ENCODE measurements at places on chromosomes 7 and 10.

- peak; percentile 71 for DNase-seq
Observed at GRCh38 chr7:43583424-43584194, 701 bp downstream of the STK17A start.

GRCh38 chr10:70804421-70804808 lies 11.3 kb upstream of the SGPL1 start:
- no peak for DNase-seq

DNA sequence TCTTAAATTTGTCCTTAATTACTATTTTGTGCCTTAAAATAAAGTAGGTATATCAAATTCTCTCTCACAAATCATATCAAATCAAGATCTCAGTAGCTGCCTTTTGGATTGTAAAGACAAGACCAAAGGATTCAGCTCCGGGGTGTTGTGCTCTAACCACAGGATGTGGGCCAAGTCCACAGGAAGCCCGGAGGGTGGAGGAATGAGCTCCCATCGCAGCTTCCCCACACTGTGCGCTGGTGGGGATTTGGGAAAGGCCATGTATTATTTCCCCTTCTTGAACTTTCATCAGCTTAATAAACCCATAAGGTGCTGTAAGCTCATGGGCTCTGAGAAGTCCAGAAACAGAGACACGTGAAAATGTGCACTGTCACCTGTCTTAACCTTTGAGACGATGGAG lies 241.6 kb upstream of the TCERG1L start:
- DNase-seq = no peak

- no peak for DNase-seq
Observed at GRCh38 chr7:44489955-44490350, 505 bp downstream of the NUDCD3 start.

GRCh38 chr7:94012746-94013145 lies 8.6 kb upstream of the BET1 start:
- no peak for DNase-seq

- DNase-seq = no peak
Observed at GRCh38 chr10:90777621-90778020, 80.2 kb downstream of the HTR7 start.

- DNase-seq = no peak
Observed at GRCh38 chr10:24269476-24269875, 60.5 kb downstream of the KIAA1217 start.

GRCh38 chr7:1598286-1598685 lies 28.5 kb upstream of the PSMG3 start:
- DNase-seq = no peak

DNA sequence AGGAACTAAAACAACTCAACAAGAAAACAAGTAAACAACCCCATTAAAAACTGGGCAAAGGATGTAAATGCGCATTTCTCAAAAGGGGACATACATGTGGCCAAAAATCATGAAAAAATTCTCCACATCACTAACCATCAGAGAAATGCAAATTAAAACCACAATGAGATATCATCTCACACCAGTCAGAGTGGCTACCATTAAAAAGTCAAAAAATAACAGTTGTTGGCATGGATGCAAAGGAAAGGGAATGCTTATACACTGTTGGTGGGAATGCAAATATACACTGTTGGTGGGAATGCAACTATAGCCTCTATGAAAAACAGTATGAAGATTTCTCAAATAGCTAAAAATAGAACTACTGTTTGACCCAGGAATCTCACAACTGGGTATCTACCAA lies 60.0 kb upstream of the LANCL2 start:
- no peak for DNase-seq

DNA sequence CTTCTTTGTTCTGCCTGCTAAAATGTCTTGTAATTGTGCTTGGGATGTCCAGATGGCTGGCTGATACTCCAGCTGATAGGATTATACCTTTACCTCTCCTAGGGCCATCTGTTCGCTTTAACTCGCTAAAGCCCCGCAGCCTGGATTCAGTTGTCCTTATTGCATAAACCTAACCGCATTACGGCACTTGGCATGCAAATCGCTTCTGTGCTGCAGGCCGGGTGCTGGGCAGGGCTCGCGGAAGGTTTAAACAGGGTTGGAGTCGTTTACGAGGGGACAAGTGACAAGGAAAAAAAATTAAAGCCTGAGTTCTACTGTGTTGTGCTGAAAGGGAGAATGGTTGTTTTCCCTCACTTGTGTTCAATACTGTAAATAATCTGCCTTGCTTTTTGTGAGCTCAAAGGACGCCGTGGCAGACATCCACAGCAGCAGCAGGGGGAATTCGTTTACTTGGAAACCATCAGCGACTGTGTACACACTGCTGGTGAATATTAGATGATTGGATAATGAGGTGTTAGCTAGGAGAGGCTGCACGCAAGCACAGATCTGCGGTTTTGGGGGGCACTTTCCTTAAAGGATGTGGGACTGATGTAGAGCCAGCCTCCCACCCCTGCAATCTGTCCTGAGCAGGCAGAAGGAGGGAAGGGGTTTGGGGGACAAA lies 93.0 kb downstream of the EBF3 start:
- DNase-seq = peak; percentile 76

GRCh38 chr7:50632561-50633413 lies 67.6 kb upstream of the DDC start:
- DNase-seq = no peak

DNA sequence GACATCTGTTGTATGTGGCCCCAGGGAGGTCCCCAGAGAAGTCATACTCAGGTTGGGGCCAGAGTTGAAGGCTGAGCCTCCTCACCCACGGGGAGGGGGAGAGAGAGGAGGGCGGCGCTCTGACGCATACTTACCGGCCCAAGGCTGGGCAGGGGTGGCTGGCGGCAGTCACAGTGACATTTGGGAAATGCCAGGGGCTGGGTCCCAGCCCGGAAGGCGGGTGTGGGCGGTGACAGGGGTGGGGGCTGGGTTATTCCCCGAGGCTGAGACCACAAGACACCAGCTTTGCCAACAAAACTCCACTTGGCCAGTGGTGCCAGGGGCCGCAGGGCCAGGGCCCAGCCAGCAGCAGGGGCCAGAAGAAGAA lies 41.1 kb downstream of the RASGEF1A start:
- DNase-seq = peak; percentile 18

- no peak for DNase-seq
Observed at GRCh38 chr10:21520509-21520908, 5.0 kb downstream of the SKIDA1 start.

DNA sequence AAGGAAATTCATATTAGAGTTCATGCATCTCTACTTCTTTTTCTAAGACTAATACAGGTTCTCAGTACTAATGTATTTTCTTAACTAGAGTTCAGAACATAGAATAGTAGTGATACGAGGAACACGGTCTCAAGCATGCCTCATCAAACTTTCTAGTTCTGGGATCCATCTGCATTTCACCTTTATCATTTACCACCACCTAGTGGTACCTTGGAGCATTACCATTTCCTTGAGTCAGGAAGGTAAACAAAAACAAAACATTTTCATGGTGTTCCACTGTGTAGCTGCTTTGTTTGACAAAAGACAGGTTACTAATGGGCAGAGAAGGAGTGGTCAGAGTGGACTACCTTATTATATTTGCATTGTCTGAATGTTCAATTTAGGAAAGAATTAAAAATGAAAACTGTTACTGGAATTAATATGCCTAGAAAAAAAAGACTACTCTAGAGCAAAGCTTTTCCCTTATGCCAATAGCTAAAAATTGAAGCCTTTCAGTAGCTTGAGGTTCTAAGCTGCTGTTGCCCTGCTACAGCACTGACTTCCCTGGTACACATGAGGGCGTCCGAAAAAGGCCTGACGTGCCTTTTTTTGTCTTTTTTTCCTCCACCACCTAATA lies 44.5 kb downstream of the STARD3NL start:
- DNase-seq = no peak

- DNase-seq = no peak
Observed at GRCh38 chr10:124656541-124656940, 87.6 kb downstream of the FAM53B start.

DNA sequence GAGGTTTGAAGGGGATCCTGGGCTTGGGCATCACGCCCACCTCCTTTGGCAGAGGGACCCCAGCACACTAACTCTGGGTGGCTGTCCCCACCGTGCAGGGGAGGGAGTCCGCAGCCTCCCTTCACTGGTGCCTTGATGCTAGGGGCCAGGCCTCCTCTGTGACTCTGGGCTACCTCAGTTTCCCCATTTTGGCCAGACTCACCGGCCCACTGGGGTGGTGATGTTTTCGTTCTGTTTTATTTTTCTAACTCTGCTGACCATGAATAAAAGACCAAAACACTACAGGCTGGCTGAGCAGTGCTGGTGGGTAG lies 503 bp upstream of the TRIP6 start:
- no peak for DNase-seq

GRCh38 chr10:20396701-20397100 lies 500.4 kb downstream of the NEBL start:
- no peak for DNase-seq

DNA sequence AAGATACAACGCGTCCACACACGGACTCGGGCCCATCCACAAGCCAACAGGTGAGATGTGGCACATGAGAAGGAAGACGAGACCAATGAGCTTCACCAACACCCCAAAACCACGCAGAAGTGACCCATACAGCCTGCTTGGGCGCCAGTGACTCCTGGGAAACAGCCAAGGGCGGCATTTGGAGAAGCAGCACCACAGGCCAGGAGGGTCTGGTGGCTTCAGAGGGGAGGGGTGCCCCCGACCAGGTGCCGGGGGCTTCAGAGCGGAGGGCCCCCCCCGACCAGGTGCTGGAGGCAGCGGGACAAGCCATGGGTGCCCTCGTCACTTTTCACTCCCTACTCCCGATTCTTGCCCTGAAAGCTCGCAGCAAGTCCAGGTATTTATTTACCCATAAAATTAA lies 140.1 kb downstream of the DIP2C start:
- no peak for DNase-seq

- DNase-seq = no peak
Observed at GRCh38 chr10:43965033-43965917, 316.6 kb upstream of the ZNF32 start.

DNA sequence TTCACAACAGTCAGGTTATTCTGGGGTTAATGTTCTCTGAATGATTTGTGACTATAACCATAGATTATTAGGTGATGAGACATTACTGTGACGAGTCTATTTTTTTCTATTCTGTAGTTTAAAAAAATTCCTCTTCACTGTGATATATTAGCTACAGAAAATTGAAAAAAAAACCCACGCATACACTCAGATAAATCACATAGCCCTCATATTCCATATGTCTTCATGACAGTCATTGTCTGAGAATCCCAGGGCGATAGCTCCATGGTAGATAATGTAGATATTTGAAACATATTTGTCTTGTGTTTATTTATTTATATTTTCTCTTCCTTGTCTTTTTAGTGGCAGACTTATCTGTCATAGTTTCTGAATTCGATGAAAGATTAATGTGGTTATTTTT lies 110.0 kb downstream of the CAMK1D start:
- DNase-seq = no peak

- no peak for DNase-seq
Observed at GRCh38 chr10:114915294-114915693, 22.7 kb upstream of the TRUB1 start.

- no peak for DNase-seq
Observed at GRCh38 chr10:120768227-120768626, 82.9 kb upstream of the WDR11 start.

- DNase-seq = no peak
Observed at GRCh38 chr7:36984041-36984521, 259.8 kb upstream of the AOAH start.

DNA sequence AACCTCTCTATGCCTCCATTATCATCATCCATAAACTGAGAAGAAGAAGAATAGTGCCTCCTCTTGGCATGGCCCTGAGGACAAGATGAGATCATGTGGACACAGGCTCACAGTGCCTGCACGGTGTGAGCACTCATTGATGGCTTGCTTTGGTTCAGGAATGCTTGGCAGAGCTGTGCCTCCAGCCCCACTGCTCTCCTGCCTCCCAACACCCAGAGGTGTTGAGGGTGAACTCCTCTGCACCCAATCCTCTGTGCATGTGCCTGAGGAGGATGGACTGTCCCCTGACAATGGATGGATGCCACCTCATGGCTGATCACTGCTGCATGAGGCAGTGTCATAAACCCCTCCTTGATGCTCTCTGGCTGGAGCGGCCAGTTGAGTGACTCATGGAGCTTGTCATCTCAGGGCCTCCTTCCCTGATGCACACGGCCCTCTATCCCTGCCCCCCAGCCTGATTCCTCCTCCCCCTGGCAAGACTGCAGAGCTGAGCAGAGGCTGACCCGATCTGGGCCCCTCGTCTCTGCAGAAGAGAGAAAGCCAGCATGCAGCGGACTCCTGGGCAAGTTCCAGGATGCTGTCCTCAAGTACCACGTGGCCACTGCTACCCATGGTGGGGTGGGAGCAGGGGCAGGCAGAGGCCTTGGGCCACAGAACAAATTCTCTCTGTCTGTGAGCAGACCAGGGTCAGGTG lies 136.3 kb downstream of the KCNMA1 start:
- DNase-seq = peak; percentile 84

- no peak for DNase-seq
Observed at GRCh38 chr10:28874210-28874609, 196.9 kb downstream of the BAMBI start.

DNA sequence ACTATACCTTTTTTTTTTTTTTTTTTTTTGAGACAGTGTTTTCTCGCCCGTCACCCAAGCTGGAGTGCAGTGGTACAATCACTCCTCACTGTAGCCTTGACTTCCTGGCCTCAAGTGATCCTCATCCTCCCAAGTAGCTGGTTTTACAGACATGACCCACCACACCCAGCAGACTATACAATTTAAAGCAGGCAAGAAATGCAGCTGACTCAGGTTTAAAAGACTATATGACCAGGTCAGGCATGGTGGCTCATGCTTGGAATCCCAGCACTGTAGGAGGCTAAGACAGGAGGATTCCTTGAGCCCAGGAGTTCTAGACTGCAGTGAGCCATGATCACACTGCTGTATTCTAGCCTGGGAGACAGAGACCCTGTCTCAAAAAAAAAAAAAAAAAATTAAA lies 89.5 kb upstream of the AUTS2 start:
- DNase-seq = no peak

- no peak for DNase-seq
Observed at GRCh38 chr7:86930554-86931307, 128.7 kb downstream of the ELAPOR2 start.

- no peak for DNase-seq
Observed at GRCh38 chr10:6565588-6565987, 14.5 kb downstream of the PRKCQ start.

GRCh38 chr10:121157998-121158397 lies 306.8 kb downstream of the WDR11 start:
- no peak for DNase-seq

DNA sequence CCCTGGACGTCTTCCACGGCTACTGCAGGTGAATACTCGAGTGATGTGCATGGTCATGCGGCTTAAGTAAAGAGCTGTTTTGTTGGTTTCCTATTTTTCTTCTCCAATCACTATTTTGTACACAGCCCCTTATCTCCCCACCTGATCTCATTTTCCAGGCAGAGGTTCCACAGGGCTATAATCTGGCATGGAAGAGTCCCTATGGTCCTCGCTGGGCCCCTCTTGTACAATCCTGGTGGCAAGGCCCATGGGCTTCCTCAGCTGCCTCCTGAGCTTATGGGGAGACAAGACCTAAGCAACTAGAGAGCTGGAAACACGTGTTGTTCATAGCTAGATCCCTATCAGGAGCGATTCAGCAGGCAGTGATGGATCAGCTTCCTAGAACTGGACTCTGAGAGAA lies 181.3 kb upstream of the ADO start:
- DNase-seq = no peak

GRCh38 chr7:132403465-132404110 lies 172.7 kb downstream of the PLXNA4 start:
- no peak for DNase-seq

All from right hindlimb (tissue), 1 donor.